ENCODE measurements at places on chromosomes 13 and 19.
A peak's percentile ranks its signal among the peaks of the same experiment; 100 is the strongest.

GRCh38 chr19:3073159-3073563 lies 10.9 kb upstream of the TLE5 start:
- no peak for DNase-seq

DNA sequence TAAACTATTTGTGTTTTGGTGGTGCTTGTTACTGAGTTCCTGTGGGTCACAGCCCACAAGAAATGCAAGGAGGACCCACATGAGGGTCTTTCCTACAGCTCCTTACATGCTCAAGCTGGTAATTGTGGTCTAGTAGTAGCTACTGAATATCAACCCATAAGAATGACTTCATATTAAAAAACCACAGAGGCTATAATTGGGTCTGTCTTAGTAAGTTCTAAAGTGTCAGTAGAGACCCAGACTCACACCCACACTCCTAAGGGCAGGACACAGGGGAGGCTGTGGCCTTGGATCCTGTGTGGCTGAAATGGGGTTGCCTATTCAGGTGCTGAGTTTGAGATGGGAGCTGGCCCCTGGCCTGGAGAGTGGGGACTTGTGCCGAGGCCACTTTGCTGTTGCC lies 19.6 kb downstream of the TFDP1 start:
- no peak for DNase-seq

- DNase-seq, result no peak
Observed at GRCh38 chr13:102707467-102707866, 12.6 kb upstream of the METTL21C start.

DNA sequence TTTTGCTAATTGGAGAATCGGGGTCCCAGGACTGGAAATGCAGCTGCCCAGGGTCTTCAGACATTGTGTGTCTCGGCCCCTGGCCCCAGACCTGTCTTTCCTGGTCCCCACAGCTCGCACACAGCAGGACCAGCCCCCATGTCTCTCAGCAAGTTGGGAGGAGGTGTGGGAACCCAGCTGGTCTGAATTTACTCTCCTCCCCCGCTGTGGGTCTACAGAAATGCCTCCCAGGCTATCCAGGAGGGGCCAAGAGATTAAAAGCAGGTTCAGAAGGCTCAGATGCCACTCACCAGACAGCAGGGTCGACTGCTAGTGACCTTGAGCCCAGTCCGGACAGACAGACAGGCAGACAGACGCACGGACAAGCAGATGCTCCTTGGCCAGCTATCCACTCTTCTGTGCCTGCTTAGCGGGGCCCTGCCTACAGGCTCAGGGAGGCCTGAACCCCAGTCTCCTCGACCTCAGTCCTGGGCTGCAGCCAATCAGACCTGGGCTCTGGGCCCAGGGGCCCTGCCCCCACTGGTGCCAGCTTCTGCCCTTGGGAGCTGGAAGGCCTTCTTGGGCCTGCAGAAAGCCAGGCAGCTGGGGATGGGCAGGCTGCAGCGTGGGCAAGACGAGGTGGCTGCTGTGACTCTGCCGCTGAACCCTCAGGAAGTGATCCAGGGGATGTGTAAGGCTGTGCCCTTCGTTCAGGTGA lies at the start of gene DAND5:
DAND5 (plus strand) TSS at position 285 of the 697 bp plus-strand sequence; CDS start at position 370, 85 bp downstream.
- DNase-seq, result no peak

DNA sequence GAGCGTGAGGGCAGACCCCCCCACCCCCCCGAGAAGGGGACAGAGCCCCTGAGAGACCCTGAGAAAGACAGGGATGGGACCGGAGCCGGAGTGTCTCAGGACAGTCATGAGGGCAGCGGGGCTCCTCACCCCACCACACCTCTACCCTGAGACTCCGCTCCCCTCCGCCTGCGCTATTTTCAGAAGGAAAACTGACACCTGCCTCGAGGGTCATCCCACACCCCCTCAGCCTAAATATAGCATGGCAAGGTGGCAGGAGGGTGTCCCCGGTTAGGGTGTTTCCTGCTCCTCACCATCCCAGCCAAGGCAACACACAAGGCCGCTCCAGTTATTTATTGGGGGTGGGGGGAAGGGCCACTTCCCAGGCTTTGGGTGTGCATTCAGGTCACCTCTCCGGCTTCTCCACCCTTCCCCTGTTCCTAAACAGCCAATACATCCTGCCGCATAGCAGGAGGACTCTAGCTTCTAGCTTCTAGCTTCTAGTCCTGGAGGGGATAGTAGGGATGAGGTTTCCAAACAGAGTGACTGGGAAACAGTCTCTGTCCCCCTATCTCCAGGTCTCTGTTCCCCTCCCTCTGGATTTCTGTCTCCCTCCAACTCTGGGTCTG lies 1.4 kb upstream of the NTF4 start:
- no peak for DNase-seq

GRCh38 chr19:18434411-18435175 lies 3.3 kb downstream of the ISYNA1 start:
- no peak for DNase-seq

GRCh38 chr13:84885868-84886267 lies 913.4 kb downstream of the SLITRK6 start:
- DNase-seq, result no peak

DNA sequence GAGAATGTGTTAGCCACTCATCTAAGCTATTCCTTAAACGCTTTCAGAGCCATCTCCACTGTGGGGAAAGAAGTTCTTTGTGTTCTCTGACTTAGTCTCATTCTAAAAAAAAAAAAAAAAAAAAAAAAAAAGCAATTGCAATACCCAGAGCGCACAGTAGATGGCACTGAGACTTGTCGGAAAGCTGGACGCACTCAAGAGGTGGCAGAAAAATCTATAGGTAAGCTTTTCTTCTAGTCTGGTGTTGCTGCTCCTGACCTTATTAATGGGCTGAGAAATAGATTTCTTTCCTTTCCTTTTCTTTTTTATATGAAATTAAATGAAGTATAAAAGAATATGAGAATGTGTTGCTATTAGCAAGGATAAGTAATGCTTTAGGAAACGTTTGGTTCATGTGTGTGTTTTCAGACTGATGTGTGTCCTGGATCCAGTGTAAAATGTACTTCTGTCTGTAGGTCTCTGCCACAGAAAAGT lies 4.7 kb upstream of the GJB2 start:
- peak; percentile 54 for DNase-seq

DNA sequence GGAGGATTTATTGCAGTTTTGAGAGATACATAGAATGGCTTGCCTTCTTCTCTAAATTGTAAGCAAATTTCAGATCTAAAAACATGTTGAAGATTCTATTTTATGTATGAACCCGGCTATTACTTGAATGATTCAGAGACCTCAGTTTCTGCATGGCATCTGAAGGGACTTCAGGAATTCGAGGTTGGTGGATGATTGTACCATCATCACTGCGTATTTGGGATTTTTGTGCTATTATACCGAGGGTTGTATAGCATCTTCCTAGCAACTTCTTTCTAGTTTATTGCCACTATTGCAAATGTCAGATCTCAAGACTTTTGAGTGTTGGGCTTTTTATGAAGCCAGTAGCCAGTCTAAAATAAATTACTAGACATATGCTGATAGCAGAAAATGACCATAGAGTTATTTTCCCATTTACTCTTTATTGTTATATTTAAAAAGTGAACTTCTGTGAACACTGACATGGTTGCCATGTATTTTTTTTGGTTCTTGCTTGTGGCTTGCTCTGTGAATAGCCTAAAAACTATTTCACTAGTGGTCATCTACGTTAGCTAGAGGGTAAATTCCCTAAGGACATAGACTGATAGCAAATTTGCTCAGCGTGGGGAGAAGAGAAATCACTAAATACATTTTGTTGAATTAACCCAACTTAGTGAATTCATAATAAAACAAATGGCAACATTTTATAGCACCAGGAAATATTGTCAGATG lies 70.6 kb upstream of the KLF12 start:
- DNase-seq, result no peak

DNA sequence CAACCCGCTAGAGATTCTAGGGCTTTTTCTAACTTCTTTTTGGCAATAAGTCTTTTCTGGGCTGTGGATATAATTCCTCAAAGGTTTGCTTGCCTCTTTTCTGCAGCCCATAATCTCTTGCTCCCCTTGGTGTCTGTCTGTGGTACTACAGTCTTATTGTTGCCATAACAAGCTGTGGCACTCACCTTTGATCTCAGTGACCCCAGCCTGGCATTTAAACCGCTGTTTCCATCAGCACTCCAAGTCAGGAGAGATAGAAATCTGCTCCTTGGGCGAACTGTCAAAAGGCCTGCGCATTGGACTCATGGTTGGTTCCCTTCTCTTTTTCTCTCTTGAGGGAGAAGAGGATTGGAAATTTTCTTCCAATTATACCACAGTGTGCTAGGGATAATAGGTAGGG lies 14.5 kb upstream of the MPHOSPH8 start:
- DNase-seq, result no peak

DNA sequence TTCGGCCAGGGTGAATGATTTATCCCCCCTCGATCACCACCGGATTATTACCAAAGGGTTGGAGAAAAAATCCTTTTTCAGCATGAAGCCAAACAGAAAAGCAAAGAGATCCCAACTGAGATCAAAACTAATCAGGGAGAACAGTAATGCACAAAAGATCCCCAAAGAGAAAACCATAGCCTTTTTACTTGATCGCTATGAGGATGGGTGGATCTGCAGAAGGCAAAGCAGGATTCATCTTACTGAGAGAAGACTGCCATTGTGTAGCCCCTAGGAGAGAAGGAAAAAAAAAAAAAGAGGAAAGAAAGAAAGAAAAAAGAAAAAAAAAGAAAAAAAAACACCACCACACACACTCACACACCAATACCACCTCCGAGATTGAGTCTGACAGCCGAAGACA lies at the start of gene FGF14:
FGF14 (minus strand) TSS at position 283 of the 400 bp plus-strand sequence.
- no peak for DNase-seq

- no peak for DNase-seq
Observed at GRCh38 chr19:32387701-32388392, 17.7 kb upstream of the DPY19L3 start.

GRCh38 chr13:86569119-86569518 lies 769.9 kb upstream of the SLITRK6 start:
- DNase-seq, result no peak

DNA sequence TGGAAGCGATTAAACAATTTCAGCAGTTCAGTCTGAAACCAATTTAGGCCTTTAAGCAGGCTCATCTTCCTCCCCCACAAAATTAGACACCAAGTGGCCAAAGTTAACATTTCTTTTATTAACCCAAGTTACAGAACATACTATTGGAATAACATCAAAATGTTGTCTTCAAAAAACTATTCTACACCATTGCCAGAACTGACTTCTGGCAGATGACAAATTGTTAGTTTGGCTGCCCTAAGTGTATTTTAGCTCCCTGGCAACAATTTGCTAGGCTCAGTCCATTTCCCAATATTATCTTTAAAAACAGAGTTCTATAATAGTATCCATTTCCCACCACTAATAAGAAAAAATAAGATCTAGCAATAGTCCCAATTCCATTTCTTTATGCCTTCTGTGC lies 107.8 kb downstream of the SGCG start:
- DNase-seq, result no peak

DNA sequence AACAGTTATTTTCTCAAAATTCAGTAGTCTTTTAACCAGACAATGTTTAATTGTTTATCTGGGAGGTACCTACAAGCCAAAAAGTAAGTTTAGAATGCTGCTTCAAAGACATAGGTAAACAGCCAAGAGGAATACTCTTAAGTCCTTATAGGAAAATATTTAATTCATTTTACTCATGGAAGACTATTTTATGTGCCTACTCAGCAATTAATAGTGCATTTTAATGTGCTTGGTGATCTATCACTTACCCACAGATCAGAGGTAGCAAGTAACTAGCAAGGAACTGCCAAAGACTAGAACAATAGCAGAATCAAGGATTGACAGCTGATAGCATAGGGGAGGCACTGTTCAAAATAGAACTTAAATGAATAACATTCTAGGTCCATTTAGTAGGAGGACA lies 60.4 kb downstream of the DNAJC15 start:
- DNase-seq, result no peak

- DNase-seq, result no peak
Observed at GRCh38 chr13:37667702-37668101, 69.1 kb upstream of the POSTN start.

- DNase-seq, result no peak
Observed at GRCh38 chr19:42006569-42006968, 12.5 kb upstream of the ATP1A3 start.

DNA sequence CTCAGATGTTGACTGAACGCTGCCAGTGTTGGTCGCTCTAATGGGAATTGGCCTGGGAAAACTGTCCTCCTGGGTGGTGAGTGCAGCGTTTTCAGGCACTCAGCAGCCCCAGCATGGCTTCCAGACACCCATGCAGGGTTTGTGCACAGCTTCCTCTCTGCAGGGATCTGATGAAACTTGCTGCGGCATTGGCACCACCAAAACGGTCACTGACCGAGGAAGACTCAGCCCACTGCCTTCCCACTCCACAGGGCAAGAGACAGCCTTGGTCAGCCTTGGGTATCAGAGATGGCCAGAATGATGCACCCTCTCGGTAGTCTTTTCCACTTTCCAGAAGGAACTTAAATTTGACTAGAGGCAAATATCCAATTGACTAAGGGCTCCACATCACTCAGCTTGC lies 398.9 kb downstream of the IRS2 start:
- no peak for DNase-seq

DNA sequence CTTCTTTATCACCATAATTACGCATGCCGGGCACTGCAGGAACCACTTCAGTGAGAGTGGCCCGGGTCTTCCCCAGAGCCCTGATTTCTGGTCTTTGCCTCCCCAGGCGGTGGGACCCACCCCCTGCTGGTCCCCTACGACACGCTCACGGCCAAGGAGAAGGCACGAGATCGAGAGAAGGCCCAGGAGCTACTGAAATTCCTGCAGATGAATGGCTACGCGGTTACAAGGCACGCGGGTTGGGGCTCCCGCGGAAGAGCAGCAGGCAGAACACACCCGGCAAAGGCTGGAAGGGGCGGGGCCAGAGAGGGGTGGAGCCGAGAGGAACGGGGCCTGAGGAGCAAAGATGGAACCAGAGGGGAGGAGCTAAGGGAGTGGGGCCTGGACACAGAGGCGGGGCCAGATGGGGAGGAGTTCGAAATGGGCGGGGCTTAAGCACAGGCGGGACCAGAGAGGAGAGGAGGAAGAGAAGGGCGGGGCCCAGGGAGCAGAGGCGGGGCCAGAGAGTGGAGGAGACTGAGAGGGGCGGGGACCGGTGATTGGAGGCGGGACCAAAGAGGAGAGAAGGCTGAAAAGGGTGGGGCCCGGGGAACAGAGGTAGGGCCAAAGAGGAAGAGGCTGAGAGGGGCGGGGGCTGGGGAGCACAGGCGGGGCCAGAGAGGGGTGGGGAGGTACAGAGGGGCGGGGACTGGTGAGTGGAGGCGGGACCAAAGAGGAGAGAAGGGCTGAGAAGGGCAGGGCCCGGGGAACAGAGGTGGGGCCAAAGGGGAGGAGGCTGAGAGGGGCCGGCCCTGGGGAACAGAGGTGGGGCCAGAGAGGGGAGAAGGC lies 73.4 kb downstream of the RYR1 start:
- DNase-seq, result peak; percentile 85

DNA sequence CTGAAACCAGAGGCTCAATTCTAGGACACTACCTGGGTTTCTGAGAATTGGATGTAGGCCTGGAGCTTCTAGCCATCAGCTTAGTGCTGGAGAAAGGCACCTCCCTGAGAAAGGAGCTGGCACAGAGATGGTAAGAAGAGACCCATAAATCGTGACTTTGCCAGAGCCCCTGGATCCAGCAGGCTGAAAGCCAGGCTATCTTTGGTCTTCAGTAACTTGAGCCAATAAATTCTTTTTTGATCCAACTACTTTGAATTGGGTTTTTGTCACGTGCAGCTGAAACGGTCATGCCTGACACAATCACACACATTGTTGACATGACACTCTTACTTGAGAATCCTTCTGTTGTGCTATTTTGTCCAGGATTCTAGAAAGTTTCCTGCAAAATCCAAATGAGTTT lies 103.4 kb downstream of the LHFPL6 start:
- DNase-seq, result no peak
